ENCODE measurements at places on chromosomes 5 and 9.

DNA sequence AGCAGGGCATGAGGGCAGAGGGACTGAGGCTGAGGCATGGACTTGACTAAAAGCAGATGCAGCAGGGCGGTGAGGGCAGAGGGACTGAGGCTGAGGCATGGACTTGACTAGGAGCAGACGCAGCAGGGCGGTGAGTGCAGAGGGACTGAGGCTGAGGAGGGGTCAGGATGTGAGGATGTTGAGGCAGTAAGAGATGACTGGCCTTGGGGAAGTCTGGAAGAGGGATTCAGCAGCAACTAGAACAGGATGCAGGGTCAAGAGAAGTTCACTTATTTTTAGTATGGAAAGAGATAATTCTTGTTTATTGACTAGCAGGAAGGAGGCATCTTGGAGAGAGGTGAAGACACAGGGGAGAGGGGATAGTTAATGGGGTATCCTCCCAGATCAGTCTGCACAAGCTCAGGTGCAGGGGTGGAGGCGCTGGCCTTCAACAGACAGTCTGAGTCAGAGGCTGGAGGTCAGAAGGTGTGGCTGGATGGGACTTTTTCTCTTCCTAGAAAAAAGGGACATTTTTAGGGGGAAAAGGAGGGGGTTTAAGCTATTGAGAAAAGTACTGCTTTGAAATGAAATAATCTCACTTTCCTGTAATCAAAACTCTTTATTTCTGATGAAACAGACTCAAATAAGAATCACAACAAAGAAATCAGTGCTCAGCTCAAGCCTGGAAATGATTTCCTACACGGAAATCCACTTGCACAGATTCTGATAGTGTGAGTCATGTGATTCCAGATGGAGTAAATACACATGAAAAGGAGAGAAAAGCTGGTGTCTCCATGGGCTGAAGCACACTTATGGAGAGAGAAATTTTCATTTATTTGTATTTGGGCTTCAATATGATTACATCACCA lies 130.9 kb downstream of the PALM2AKAP2 start:
- H3K4me3 ChIP-seq, result no peak overlapping the region
- H3K27ac ChIP-seq, result no peak overlapping the region
- DNase-seq, result no peak
- H3K27me3 ChIP-seq, result no peaks in the 10 kb centered on the region
- no peaks in the 10 kb centered on the region for H3K36me3 ChIP-seq

DNA sequence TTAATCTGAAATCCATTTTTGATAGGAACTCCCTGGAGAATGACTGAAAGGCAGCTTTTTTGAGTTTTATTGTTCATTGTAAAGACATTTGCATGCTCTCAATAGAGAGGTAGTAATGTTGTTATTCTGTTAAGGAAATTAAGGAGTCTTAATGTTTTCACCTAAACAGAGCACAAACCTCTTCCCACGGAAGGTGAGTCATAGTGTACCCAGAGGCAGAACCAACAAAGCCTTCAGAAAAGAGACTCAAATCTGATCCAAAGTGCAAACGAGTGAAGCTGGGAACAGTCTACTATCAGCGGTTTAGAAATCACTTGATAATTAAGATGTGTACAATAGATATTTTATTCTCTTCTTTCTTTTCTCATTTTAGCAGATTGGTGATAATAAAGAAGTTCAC lies 470.5 kb downstream of the PLK2 start:
- no peaks in the 10 kb centered on the region for H3K27me3 ChIP-seq
- no peak overlapping the region for H3K27ac ChIP-seq
- no peaks in the 10 kb centered on the region for H3K36me3 ChIP-seq
- no peak overlapping the region for H3K4me3 ChIP-seq

GRCh38 chr5:39451276-39451941 lies 26.6 kb upstream of the DAB2 start:
- H3K27ac ChIP-seq, result no peak overlapping the region
- no peak for DNase-seq
- no peak overlapping the region for H3K4me3 ChIP-seq
- H3K36me3 ChIP-seq, result no peaks in the 10 kb centered on the region
- peaks cover 9% of the 10 kb centered on the region for H3K4me1 ChIP-seq

DNA sequence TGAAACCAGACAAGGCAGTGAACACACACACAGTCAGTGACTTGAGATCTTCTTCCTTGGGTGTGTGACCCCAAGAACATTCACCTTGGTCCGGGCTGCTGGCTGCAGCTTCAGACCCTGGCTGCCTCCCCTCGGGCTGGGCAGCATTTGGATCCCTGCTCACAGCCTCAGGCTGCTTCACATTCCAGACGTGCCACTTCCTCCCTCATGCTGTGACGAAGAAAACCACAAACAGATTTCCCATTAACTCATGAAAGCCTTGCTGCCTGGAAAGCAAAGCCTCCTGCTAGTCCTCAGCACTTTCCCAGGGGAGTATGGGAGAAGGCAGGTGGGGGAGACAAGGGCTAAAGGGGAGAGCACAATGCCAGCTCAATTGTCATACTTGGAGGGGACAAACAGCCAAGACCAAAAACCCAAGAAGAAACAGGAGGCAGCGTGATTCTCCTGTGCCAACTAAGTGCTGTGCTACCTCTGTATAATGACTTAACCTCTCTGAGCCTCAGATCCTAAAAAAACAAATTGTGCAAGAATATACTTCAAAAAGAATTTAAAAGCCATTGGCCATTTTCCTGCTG lies 594.6 kb upstream of the BRINP1 start:
- no peak overlapping the region for H3K4me3 ChIP-seq
- peak overlapping the region; percentile 96 for H3K27ac ChIP-seq
- H3K27me3 ChIP-seq, result no peaks in the 10 kb centered on the region
- no peaks in the 10 kb centered on the region for H3K36me3 ChIP-seq
- peak; percentile 32 for DNase-seq

DNA sequence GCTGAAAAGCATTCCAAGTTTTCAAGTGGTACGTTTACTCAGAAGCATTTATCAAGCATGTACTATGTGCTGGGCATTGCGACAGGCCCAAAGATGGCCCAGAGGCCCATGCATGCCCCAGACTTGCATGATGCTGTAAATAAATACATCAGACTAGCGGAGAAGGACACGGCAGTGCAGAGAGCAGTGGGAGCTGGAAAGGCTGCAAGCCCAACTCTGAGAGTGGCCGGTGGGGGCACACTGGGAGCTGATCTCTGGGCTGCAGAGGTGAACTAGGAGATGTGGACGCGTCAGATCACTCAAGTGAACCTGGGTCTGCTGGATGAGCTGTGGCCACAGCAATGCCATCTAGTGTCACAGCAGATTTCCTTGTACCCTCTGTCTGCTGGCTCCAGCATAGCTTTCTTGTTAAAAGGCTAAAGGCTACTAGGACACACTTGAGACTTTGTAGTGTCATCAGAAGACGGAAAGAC lies 246.9 kb downstream of the FANCC start:
- H3K27ac ChIP-seq, result peak overlapping the region; percentile 81
- no peak for DNase-seq
- H3K4me1 ChIP-seq, result peaks cover 13% of the 10 kb centered on the region
- peaks cover 18% of the 10 kb centered on the region for H3K36me3 ChIP-seq

- no peaks in the 10 kb centered on the region for H3K36me3 ChIP-seq
- peaks cover 13% of the 10 kb centered on the region for H3K4me1 ChIP-seq
- no peak overlapping the region for H3K27ac ChIP-seq
- no peak for DNase-seq
- no peak overlapping the region for H3K4me3 ChIP-seq
Measured at GRCh38 chr9:137486545-137487453, 27.7 kb upstream of the NSMF start.

DNA sequence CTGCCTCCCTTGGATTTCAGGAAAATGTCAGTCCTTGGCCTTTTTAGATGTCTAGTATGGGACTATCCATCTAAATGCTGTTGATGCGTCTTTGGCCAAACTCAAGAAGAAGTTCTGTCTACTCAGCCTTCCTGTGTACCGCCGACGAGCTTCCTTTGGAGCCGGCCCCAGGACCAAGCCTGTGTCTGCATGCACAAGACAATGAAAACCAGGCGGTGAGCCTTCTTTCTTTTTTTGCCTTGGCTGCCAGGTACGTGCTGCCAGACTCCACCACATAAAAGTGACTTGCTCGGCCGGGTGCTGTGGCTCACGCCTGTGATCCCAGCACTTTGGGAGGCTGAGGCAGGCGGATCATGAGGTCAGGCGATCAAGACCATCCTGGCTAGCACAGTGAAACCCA lies 6.0 kb upstream of the NEURL1B start:
- no peaks in the 10 kb centered on the region for H3K36me3 ChIP-seq
- no peak for DNase-seq
- no peak overlapping the region for H3K4me3 ChIP-seq
- H3K27me3 ChIP-seq, result peaks cover 14% of the 10 kb centered on the region
